Stimulated activated CD8-positive, alpha-beta memory T cell treated with anti-CD3 and anti-CD28 coated beads, Interleukin-15, amount 100 ng/mL, for 4 hours (primary cell): ENCODE measurements at places on chromosomes 3 and 15.

- no peak for DNase-seq
Observed at GRCh38 chr15:90364251-90364650, 12.2 kb downstream of the ZNF774 start.

DNA sequence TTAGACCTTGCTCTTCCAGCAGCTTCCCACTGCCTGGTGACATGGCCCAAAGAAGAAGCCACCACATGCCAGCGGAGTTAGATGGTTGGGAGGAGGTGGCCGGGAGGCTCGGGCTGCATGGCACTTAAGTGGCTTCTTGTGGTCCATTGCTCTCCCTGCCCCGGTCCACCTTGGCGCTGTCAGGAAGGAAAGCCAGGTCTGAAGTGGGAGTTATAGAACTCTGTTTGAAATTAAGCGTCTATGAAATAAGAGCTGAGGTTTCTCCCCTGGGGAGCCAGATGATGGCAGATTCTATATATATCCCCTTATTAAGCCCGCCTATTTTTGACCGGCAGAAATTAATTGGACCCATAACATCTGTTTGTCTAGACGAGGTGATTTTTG, 61.2 kb downstream of the ITGA11 start:
- no peak for DNase-seq

DNA sequence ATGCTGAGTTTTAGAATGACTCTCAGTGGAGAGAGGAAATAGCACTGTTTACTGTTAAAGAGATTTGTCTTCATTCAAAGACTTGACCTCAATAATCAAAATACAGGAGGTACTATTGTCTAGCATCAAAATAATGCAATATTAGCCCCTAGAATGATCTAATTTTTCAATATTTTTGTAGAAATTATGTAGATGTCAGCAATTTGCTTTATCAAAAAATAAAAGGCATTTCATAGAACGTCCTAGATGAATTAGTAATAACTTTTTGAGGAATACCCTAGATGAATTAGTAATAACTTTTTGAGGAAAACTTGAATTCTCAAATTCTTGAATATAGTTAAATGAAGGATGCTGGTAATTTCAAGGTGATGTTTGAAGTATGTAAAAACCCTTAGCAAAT, 1252.1 kb upstream of the CADM2 start:
- DNase-seq = no peak

- no peak for DNase-seq
Observed at GRCh38 chr3:81354119-81354518, 407.3 kb downstream of the GBE1 start.

- DNase-seq = no peak
Observed at GRCh38 chr3:116348216-116348615, 97.1 kb downstream of the LSAMP start.

GRCh38 chr3:135228201-135228600, 433.1 kb downstream of the EPHB1 start:
- DNase-seq = no peak

DNA sequence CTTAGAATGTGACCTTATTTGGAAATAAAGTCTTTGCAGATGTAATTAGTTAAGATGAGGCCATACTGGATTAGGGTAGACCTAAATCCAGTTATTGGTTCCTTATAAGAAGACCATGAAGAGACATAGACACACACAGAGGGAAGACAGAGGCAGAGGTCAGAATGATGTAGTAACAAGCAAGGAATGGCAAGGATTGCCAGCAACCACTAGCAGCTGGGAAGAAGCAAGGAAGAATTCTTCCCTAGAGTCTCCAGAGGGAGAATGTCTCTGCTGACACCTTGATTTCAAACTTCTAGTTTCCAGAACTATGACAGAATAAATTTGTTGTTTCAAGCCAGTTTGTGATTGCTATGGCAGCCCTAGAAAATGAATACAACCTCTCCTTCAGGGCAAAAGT, 116.7 kb downstream of the WDR76 start:
- no peak for DNase-seq

DNA sequence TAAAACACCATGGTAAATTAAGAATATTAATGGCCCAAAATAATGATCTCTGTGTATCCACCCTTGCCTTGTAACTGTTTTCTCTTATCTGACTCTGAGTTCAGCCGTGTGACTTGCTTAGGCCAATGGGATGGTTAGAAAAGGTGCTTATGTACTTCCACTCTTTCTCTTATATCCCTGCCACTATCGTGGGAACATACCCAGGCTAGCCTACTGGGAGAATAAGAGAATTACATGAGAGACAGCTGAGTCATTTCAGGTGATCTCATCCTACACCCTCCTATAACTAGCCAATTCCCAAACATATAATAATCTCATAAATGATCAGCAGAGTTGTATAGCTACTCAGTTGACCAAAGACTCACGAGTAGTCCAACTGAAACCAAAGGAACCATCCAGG, 98.3 kb upstream of the ABI3BP start:
- DNase-seq = no peak

- no peak for DNase-seq
Observed at GRCh38 chr15:27293607-27294006, 322.6 kb downstream of the GABRG3 start.

GRCh38 chr3:193872265-193872753, 263.6 kb upstream of the HES1 start:
- DNase-seq = no peak

DNA sequence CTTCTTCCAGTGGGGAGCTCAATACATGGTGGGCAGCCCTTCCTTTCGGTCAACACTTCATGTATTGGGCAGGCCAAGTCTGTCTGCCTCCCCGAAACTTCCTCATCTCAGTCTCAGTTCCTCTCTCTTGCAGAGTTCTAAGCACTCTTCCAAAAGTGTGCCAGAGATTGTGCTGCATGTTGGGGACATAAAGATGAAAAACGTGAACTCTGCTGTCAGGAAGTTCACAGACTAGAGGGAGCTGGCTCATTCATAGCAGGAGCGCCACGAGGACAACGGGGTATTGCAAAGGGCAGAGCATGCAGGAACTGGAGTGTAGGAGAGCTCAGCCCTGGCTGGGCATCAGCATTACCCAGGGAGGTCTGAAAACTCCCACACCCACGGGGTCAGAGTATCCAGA, 15.3 kb upstream of the EPHB3 start:
- DNase-seq = no peak

DNA sequence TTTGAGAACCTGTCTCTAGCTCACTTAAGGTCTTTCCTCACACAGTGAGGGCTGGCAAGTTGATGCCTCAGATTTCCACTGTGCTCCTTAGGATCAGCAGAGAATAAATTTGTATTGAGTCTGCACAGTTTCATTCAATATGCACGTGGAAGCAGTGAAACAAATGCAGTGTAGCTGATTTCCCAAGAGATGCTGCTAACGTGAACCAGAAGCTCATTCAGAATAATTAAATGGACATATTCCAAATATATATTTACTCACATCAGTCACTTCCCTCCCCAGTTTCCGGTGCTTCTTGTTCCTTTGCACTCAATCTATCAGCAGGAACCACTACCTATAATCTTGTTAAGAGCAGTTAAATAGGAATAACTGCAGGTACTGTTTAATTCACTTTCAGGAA, 86.1 kb downstream of the UNC13C start:
- no peak for DNase-seq

GRCh38 chr3:10247679-10248183, 528 bp upstream of the TATDN2 start:
- DNase-seq = no peak

- no peak for DNase-seq
Observed at GRCh38 chr15:45810201-45810600, 175.4 kb downstream of the SQOR start.

DNA sequence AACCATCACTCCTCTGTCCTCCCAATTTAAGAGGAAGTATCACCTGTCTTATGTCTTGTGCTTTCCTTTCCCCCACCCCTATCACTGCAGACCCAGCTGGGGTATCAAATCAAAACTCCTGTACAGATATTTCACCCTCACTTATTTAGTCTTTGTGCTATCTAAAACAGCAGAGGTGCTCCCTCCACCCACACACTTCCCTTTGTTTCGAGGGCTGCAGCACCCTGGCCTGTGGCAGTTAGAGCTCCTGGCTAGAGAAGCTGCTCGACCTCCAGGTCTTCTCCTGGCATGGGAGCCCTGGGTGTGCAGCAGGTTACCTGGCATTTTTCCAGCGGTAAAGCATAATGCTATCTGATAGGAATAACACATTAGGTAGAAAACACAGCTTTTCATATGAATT, 181.4 kb upstream of the BCL6 start:
- no peak for DNase-seq

- DNase-seq = peak; percentile 4
Observed at GRCh38 chr3:48656841-48657281, 5.8 kb downstream of the CELSR3 start.

- no peak for DNase-seq
Observed at GRCh38 chr3:25473246-25473645, 45.2 kb downstream of the RARB start.

- DNase-seq = no peak
Observed at GRCh38 chr15:85984241-85984640, 95.4 kb upstream of the AGBL1 start.

DNA sequence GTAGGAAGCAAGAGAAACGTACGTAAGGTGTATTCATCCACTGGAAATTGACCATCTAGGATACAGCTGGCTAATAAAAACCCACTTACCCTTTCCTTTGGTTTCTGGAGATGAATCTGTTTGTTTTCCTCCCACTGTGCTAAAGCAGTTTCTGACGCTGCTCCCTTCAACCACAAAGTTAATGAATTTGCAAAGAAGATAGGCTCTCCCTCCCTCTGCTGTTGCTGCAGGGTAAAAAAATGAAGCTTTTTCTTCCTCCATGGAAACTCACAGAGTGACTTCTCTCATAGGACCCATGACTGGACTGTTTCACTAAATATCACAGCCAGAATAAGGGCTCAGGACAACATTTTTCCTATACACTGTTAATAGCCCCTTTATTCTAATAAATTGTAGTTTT, 172.1 kb upstream of the LRRN1 start:
- no peak for DNase-seq

DNA sequence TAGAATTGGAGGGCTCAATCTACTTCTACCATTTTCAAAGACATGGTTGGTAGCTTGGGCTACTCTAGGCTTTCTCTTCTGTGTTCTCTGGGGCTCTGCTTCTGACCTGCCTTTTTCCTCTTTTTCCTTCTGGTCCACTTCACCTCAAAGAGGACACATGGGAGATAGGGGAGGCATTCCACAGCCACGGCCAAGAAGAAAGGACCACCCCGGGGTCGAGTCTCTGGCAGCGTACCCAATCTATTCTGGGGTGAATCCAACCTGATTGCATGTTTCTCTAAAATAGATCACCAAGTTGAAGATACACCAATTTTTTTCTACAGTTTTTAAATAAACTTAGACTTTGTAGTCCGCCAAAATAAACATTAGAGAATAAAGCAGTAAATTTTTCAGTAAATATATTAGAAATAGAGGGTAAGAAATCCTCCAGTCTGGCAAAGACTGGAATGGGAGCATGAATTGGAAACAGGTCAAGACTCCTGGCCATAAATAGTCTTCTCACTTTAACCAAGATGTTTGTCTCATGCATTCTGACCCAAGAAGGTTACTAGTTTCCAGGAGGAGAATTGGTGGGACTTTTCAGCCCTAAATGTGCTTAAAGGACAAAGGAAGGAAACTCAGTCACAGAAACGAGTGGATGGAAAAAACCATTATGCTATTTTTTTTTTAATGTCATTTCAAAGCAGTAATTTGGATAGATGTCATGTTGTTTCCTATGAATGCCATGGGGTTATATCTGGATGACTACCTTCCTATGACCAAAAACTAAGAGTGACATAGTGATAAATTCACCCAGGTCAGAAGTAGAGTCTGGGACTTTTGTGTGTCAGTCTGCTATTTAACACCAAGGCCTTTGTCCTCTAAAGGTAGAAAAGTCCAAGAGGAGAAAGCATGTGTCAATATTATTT, 71.3 kb upstream of the PHLDB2 start:
- no peak for DNase-seq

- no peak for DNase-seq
Observed at GRCh38 chr15:38886315-38887163, 321.9 kb upstream of the RASGRP1 start.

- no peak for DNase-seq
Observed at GRCh38 chr15:64127521-64128270, 23.8 kb upstream of the SNX22 start.

GRCh38 chr3:38157595-38157994, 7.7 kb upstream of the OXSR1 start:
- no peak for DNase-seq

GRCh38 chr15:60933900-60934885, 294.9 kb downstream of the RORA start:
- DNase-seq = no peak

- DNase-seq = no peak
Observed at GRCh38 chr3:126546013-126546412, 12.7 kb downstream of the C3orf22 start.

- DNase-seq = no peak
Observed at GRCh38 chr3:16132190-16132589, 42.3 kb upstream of the GALNT15 start.

DNA sequence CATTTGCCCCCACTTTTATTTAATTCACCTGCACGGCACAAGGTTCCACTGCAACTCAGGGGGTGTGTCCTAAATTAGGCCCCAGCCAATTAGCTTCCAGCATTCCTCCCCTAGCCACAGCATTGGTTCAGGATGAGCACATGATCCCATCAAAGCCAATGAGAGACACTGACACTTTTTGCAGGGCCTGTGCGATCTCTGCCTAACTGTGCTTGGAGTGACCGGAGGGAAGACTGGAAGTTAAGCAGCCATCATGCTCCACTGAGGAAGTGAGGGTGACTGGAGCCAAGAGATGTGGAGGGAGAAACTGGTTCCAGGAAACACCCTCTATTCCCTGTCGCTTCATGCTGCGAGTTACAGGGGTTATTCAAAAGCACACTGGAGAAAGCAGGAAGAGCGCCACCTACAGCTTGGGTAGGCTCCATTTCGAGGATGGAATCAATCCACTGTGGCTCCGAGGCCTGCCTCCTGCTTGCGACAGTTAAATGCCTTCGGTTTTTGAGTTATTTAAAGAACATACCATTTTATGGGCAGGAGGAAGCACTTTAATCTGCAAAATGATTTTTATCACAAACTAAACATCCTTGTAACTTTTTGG, 122.2 kb upstream of the WNT5A start:
- DNase-seq = no peak

DNA sequence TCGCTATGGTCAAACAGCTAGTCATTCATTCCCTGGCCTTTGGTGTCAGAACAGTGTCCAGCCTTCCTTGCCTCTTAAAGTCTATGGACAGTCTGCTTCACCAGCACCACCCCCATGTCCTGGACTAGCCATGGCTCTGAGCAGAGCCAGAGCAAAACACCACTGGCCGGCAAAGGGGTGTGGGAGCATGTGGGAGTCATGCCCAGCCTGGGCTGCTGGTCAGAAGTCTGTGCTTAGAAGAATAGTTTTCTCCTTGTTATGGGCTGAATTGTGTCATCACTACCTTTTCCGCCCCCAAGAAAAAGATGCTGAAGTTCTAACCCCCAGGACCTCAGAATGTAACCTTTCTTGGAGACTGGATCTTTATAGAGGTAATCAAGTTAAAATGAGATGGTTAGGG, 132.9 kb upstream of the LPP start:
- no peak for DNase-seq

GRCh38 chr3:74447221-74447620, 167.2 kb downstream of the CNTN3 start:
- no peak for DNase-seq
